ENCODE measurements at places on chromosomes 6 and 20. TPM values are rescaled to one million over a fixed set of nuclear protein-coding genes. Genes with fewer than 3 reads are reported as not detected.

GRCh38 chr20:36467076-36467999 is 74.0 kb upstream of the MYL9 start:
- ATAC-seq, result no peak

GRCh38 chr6:13561624-13562267 is 12.7 kb upstream of the SIRT5 start:
- no peak for ATAC-seq

- peak; percentile 40 for ATAC-seq
Observed at GRCh38 chr6:6494677-6495076, 93.8 kb upstream of the LY86 start.

Gene TRIM15
- total RNA-seq, result not detected

DNA sequence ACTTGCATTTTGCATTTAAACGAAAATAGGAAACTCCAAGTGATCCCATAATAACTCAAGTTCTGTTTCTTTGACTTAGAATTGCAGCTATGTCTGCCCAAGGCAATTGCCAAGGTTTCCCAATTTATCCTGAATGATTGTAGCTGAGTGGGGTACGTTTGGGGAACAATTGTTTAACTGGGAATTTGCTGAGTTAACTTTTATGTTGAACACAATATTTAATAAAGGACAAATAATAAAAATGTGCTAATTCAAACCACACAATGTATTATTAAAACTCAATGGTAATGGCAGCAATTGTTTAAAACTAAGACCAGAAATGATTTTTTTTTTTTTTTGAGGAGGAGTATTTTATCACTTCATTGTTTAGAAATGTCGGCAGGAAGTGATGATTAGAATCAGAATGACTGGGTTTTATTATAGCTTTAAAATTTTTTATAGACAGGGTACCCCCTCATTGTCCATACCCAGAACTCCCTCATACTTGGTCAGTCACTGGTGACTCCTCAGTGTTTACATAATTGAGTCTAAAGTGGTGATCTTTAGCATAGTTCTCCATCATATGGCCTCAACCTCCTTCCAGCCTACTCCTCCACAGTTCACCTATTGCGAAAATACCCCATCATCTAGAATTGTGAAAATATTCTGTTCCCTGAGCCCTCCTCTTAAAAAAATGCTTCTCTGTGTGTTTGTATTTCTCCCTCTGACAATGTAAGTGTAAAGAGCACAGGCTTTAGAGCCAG is 389.2 kb upstream of the CITED2 start:
- ATAC-seq, result no peak

Gene KCNQ5
- total RNA-seq, result 8.5 TPM

GRCh38 chr6:133641104-133641503 is 247.8 kb upstream of the TCF21 start:
- no peak for ATAC-seq

- ATAC-seq, result no peak
Observed at GRCh38 chr6:170444056-170444591, 109.0 kb downstream of the PSMB1 start.

Gene SLC22A16
- not detected for total RNA-seq

GRCh38 chr20:51386586-51386985 is 155.9 kb downstream of the NFATC2 start:
- peak; percentile 94 for ATAC-seq

Gene NOX3
- total RNA-seq, result not detected

DNA sequence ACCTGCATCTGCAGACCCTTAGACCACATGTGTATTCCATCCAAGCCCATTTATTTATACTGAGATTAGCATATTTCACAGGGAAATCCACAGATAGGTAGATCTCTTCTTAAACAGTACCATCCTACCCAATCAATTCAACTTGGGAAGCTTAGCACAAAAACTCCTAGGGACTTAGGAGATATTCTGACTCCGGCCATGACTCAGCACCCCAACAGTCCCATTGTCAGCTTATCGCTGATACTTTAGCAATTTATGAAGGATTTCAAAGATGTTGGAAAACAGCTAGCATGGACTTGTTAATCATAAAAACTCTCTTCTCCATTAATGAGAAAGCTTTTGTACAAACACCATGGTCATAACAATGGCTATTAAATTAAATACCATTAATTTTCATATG is 236.2 kb upstream of the PREP start:
- no peak for ATAC-seq

Gene ADGRB3
- total RNA-seq, result not detected

DNA sequence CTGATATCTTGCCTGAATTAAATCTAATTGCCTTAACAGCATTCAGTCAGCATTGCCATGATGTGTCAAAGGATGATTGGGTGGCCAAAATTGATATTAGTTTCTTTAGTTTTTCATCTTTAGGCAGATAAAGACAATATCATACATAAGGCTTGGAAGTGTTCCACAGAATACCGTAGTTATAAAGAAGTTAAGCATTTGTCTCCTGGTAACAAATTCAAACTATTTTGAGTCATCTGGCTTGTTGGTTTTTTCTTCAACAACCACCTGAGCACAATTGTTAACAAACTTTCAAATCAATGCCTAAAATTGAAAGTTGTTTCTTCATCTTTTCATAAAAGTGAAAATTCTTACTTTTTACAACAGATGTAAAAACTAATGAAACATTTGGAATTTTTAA is 47.5 kb upstream of the ADGRF5 start:
- no peak for ATAC-seq

Gene EEF1A2
- 0.80 TPM for total RNA-seq

GRCh38 chr6:24253360-24253759 is 104.5 kb downstream of the DCDC2 start:
- no peak for ATAC-seq

GRCh38 chr6:20900389-20901160 is 366.3 kb downstream of the CDKAL1 start:
- ATAC-seq, result no peak

Gene TPBG
- total RNA-seq, result 1.9 TPM

Gene NDUFAF4
- 44.1 TPM for total RNA-seq

DNA sequence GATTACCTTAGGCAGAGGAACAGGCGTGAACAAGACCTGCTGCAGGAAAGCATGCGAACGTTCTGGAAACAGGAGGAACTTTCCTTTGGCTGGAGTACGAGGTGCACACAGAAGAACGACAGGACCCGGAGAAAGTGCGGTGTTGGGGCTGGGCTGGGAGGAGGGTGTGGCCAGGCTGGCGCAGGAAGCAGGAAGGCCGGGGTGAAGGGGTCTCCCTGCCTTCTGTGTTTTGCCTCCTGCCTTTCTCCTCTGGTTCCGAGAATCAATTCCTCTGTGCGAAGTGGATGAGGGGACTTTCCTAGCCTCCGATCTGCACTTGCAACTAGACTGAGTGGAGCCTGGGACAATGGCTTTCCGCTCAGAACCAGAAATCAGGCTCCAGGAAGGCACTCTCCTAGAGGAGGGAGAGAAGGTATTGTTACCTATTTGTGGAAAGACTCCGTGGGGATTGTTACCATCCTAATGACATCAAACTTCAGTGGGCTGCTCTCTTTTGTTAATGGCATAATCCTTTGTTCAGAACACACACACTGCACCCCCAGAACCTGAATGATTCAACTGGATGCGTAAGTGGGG is 22.9 kb upstream of the PLEKHG1 start:
- no peak for ATAC-seq

Gene PRSS16
- total RNA-seq, result 2.6 TPM
